ENCODE measurements at places on chromosomes 2 and 18.

DNA sequence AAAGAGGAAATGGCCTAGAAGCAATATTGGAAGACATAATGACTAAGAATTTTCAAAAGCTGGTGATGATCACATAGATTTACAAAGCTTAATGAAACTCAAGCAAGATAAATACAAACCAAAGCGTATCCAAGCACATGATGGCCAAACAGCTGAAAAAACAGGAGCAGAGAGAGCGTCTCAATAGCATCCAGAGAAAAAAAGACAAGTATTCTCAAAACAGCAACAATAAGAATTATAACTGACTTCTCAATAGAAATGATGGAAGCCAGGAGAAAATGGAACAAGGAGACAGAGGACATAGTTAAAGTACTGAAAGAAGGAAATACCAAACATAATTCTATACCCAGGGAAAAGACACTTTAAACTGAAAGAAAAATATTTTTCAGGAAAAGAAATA, 437.2 kb upstream of the TNP1 start:
- no peak for DNase-seq

DNA sequence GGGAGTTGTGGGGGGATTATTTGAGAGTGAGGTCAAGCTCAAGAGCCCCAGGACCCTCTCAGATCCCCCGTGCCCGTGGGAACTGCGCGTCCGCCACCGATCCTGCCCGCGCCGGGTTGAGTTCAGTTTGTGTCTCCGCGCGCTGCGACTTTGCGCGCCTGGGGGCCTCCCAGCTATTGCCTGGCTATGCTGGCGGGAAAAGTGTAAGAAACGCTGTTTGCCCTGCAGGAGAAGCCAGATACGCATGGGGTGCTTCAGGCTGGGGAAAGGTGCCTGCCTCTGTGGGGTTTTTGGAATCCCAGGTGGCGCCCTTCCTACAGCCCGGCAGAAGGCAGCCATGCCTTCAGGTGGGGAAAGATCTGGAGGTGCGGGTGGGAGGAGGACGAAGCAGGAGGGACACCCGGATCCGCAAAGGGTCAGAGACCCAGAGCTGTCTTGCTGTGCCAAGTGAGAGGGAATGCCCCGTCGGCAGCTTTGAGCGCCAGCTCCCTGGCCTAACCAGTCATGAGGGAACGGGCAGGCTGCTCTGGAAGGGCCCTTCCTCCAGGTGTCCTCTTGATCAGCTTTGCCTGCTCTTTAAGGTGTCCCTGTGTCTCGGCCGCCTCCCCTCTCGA, 22.5 kb downstream of the TEX44 start:
- no peak for DNase-seq

DNA sequence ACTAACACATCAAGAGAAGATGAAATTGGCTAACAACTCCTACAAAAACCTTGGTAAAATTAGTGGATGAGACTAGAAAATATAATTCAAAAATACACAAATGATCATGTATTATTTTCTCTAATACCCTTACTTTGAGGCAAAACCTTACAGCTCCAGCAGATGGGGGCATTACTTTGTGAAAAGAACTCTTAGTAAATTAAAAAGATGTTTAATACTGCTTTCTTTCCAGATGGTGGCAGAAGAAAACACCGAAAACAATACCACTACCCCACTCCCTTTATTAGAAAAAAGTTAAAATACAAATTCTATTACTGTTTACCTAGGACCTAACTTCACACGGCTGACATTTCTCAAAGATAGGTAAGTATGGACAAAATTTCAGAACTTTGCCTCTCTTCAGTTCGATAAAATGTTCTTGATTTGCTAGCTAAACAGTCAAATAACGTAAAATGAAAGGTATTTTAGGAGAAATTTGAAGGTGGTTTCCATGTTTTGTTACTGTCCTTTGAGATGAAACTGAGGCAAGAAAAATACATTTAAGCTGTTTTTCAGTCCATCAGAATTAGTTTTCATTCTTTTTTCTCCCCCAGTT, 30.6 kb downstream of the ORC4 start:
- peak; percentile 42 for DNase-seq

GRCh38 chr18:76672627-76673026, 149.7 kb upstream of the ZNF236 start:
- DNase-seq, result no peak

DNA sequence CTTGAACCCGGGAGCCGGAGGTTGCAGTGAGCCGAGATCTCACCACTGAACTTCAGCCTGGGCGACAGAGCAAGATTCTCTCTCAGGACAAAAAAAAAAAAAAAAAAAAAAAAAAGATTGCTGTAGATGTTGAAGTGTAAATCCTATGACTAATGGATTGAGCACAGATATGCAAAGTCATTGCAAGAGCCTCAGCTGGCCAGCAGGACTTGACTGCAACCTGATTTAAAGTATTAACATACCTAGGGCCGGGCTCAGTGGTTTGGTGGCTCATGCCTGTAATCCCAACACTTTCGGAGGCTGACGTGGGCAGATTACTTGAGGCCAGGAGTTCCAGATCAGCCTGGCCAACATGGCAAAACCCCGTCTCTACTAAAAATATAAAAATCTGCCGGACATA, 103.4 kb upstream of the MSH2 start:
- no peak for DNase-seq

- no peak for DNase-seq
These were observed 47.4 kb downstream of the ZBTB7C start for GRCh38 chr18:48361801-48362200.

- DNase-seq, result no peak
These were observed 219.7 kb upstream of the EPHA4 start for GRCh38 chr2:221791844-221792243.

DNA sequence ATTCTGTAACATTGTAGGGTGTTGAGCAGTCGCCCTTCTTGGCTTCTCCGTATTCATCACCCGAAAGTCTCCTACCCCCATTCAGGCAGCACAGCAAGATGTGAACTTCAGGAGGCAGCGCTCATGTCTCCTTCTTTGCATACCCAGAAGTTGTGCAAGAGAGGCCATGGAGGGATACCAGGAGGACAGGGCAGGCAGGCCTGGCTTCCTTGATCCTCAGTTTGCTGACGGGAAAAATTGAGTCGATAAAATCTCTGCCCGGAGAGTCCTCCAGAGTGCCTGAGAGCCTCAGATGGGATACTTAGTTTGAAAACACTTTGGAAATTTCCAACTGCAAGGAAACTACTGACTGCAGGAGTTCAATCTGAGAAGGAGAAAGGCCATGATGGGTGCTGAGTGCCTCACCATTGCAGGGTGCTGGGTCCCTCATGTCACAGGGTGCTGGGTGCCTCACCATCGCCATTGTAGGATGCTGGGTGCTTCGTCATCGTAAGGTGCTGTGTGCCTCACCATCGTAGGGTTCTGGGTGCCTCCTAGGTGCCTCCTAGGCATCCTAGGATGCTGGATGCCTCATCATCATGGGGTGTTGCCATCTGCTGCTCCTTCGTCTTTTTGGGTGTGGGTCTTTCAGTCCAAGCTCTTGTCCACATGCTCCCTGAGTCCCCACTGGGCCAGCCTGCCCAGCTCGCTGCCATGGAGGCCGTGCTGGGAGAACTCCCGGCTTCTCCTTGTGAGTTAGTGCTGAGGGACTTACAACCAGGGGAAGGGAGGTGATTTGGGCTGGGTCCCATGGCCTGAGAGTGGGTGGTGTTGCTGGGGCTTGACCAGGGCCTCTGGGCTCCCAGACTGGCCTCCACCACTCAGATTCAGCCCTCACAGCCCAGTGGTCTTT, 162.4 kb downstream of the DDX1 start:
- no peak for DNase-seq

GRCh38 chr2:74092275-74092674, 55.4 kb downstream of the BOLA3 start:
- DNase-seq, result no peak

GRCh38 chr18:30730915-30731314, 311.6 kb downstream of the DSC3 start:
- no peak for DNase-seq

GRCh38 chr2:229256376-229256775, 14.7 kb downstream of the PID1 start:
- no peak for DNase-seq

DNA sequence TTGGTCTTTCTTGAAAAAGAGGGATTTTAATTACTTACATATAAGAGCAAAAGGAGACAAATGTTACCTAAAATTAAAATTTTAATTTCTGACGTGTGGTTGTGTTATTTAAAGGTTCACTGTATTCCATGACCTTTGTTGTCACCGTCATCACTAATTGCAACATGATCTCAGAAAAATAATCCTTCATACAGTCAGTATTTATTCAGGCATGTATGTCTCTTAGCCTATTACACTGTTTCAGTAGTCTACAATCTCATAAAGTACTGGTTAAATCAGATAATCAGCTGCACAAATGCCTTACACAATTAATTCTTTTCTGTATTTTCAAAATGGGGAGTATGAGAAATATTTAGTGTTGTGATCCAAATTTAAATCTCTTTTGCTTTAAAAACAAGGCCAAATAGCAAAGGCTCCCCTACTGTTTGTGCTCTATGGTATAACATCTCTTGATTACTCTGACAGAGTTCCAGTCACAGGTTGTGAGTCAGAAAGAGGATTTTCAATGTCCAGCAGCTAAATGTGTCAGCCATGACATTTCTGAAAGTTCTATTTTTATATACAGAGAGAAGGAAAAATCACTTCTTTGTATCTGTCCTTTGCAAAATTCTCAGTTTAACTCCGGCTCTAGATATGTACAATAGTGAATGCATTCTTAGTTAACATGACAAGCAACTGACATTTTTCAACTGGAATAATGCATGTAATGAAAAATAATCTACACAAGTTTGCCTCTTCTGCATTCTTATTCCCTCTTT, 184.0 kb downstream of the FIGN start:
- no peak for DNase-seq

DNA sequence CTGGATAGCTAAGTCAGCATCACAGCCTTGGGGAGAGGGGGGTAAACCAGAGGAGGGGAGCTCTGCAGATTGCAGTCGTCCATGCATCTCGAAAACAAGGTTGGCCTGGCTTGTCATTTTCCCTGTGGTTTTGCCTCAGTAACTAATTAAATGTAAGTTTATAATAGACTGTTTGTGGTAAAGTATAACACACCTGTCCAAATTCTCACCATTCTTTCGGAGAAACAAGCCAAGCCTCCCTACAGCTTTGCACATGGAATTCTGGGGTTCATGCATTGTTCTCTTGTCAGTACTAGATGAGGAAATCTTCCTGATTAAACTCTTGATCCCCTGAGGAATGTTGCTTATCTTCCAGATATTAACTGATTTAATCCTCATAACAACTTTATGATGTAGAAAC, 1065.2 kb upstream of the FAM98A start:
- DNase-seq, result no peak

DNA sequence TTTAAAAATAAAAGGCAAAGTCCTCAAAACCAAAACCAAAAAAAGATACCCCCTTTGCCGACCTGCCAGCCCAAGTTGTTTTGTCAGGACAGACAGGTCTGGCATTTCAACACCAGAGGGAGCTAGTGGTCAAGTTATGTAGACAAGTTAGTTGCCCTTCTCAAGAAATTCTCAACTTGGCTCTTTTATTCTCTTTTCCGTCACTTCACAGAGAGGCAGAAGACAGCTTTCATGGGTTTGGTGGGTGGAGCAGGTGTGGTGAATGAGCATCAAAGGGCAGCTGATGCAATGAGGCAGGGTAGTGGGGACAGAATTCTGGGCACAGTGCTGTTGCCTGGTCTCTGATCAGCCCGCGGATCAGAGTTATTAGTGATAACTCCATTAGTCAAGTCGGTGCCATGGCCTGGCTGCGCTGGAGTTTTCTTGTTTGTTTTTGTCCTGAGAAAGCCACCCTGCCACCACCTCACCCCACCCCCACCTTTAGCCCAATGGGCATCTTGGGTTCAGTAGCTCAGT, 303.7 kb upstream of the EPAS1 start:
- peak; percentile 62 for DNase-seq

GRCh38 chr2:179336782-179337534, 72.3 kb upstream of the SESTD1 start:
- peak; percentile 67 for DNase-seq

DNA sequence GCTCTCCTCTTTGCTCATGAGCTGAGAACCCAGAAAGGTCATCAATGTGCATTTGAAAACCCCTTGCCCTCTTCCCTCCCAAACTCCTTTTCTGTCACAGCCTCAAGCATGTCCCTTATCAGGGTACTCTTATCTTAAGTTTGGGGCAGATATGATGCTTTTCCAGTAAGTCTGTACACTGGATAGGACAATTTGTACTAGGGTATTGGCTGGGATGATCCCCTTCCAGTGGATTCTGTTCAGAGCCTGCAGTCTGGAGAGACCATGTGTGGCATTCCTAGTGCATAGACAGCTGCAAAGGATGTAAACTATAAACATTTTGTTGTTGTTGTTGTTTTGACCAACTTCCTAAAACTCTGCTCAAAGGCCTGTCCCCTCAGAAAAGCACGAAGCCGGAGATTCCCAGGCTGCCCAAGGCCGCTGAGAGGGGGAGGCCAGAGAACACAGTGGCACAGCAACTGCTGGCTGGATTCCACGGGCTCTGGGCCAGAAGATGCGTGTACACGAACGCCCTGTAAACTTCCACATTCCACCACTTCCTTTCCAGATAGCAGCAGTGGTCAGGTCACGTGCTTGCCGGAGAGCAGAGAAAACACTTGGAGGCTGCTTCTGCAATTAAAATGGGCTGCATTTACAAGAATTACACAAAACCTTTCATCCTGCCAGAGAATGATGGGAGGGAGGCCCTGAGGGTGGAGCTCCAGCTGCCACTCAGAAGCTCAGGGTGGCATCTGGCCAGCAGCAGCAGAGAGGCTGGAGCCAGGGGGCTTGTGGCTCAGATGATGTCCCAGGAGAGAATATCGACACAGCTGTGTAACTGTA, 42.1 kb downstream of the BMP10 start:
- DNase-seq, result peak; percentile 96

DNA sequence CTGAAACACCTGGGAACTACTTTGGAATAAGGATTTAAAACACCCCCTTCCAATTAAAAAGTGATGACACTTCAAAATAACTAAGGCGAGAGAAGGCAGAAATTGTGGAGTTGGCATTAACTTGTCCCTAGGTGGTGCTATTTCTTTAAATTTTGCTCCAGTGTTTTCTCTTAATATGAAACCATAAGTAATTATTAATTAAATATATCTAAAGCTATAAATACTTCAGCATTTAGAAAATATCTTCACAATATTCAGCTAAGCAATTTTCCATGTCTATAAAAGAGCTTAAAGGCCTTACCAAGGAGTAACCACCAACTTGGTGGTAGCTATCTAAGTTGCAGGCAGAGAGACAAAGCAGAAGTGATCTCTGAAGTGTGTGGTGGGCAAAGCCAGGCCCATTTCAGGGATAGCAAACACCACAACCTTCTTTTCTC, 186.8 kb upstream of the PGAP1 start:
- DNase-seq, result no peak

DNA sequence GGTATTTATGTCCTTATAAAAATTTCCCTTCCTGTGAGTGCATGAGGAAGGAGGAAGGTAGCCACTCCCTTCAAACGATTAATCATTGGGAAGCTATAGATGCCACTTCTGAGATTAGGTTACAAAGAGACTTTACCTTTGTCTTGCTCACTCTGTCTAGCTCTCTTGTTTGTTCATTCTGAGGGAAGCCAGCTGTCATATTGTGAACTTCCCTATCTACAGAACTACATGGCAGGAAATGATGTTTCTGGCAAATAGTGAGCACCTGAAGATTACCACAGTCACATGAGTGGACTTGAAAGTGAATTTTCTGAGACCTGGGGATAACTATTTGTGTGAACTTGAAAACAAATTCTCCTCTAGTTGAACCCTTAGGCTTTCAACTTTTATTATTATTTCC, 776.8 kb downstream of the CCDC85A start:
- no peak for DNase-seq

- no peak for DNase-seq
These were observed 92.8 kb downstream of the MARCHF4 start for GRCh38 chr2:216279459-216279858.

All from SK-N-MC (cell line).